ENCODE measurements at places on chromosomes 12 and 14. TPM values are rescaled to one million over a fixed set of nuclear protein-coding genes. Genes with fewer than 3 reads are reported as not detected.

Gene FSCB
- not detected for total RNA-seq

Gene CIDEB
- 11.1 TPM for total RNA-seq

Gene NOXRED1
- 0.46 TPM for total RNA-seq

Gene GARIN6
- total RNA-seq, result not detected

Gene CCDC38
- total RNA-seq, result not detected

Gene APOF
- not detected for total RNA-seq

Gene CDCA3
- 31.7 TPM for total RNA-seq

Gene SLC16A7
- 11.5 TPM for total RNA-seq

Gene RBM19
- total RNA-seq, result 37.8 TPM

Gene KICS2
- total RNA-seq, result 7.1 TPM

Gene NEMF
- total RNA-seq, result 104 TPM

Gene MYF6
- total RNA-seq, result 1.4 TPM

Gene CLEC1B
- total RNA-seq, result not detected

Gene TMEM52B
- 0.68 TPM for total RNA-seq

Gene EIF5
- 340 TPM for total RNA-seq

Gene C12orf54
- total RNA-seq, result not detected

Gene CFAP73
- total RNA-seq, result 0.27 TPM

Gene PTPRR
- total RNA-seq, result 0.95 TPM

Gene NRL
- 1.3 TPM for total RNA-seq

Gene C3AR1
- total RNA-seq, result not detected

Gene TMPRSS12
- 0.45 TPM for total RNA-seq
